PC-9 (cell line): ENCODE measurements at places on chromosomes 13 and 19.

DNA sequence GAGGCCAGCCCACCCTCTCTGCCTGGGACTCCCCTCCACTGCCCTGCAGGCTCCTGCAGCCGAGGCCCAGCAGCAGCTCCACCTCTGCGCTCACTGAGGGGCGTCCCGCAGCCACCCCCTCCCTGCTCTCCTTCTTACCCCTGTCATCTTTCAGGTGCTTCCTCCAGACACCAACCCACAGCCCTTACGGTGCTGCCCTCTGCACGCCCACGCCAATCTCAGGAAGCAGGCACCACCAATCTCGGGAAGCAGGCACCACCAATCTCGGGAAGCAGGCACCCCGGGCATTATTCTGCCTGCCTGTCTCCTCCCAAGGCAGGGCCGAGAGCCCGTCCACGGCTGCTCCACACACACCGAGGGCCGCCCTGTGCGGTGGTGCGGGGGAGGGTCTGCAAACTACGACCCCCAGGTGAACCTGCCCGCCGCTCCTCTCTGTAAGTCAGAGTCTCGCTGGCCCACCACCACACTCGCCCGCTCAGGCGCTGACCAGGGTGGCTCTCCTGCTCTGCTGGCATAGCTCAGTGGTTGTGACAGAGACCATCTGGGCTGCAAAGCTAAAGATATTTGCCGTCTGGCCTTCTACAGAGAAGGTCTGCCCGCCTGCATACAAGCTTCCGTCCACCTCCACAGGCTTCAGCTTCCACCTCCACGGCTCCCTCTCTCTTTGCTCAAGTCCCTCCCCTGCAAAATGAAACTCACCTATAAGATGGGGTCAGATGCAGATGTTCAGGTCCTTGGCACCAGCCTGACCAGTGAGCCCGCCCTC, 2.9 kb downstream of the LSM7 start:
- no peak for DNase-seq

DNA sequence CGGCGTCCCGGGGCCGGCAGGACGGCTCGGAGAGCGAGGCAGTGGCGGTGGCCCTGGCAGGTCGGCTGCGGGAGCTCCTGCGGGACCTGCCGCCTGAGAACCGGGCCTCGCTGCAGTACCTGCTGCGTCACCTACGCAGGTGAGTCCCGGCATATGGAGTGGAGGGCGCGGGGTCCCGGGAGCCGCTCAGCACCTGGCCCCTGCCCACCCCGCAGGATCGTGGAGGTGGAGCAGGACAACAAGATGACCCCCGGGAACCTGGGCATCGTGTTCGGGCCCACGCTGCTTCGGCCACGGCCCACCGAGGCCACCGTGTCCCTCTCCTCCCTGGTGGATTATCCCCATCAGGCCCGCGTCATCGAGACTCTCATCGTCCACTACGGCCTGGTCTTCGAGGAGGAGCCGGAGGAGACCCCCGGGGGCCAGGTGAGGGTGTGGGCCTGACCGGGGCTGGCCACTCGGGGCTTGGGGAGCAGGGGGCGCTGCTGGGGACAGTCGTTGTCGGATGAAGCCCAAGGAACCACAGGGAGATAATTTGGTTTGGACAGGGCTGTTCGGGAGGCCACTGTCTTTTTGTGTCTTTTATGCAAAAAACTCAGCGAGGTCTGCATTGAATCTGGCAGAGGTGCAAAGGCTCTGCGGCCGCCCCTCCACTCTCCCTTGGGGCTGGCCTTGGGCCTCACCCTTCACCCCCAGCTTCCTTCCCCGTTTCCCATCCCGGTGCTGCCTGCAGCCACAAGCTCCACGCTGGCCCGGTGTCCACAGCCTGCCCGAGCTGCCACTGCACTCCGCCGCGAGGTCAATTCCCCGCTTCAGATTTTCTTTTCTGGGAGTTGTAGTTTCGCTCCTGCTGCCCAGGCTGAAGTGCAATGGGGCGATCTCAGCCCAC, 12.0 kb downstream of the POLR2E start:
- DNase-seq = no peak

DNA sequence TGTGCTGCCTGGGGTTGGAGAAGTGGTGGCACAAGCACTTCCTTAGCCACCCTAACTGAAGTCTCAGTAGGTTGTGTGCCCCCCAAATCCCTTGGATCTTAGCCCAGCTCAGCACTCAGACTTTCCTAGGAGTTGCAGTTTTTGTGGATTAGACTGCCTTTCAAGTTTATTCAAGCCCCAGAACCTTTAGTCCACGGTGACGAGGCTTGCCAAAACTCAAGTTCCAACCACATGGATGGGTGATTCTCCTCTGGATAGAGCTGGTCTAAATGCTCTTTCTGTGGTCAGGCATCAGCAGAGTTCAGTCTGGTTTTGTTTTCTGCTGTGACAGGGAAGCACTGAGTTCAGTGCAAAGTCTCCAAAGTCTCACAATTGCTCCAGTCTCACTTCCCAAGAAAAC, 2858.7 kb downstream of the PCDH9 start:
- DNase-seq = no peak

- DNase-seq = peak; percentile 49
Measured at GRCh38 chr19:16462757-16463250, 9.0 kb downstream of the EPS15L1 start.

- no peak for DNase-seq
Measured at GRCh38 chr13:37741536-37741935, 128.0 kb downstream of the TRPC4 start.

GRCh38 chr19:16586991-16587832, 15.0 kb upstream of the SLC35E1 start:
- DNase-seq = no peak
